ENCODE measurements at places on chromosomes 7 and 10. TPM values are rescaled to one million over a fixed set of nuclear protein-coding genes. Genes with fewer than 3 reads are reported as not detected.

Gene FIS1
- polyA plus RNA-seq = 116 TPM

DNA sequence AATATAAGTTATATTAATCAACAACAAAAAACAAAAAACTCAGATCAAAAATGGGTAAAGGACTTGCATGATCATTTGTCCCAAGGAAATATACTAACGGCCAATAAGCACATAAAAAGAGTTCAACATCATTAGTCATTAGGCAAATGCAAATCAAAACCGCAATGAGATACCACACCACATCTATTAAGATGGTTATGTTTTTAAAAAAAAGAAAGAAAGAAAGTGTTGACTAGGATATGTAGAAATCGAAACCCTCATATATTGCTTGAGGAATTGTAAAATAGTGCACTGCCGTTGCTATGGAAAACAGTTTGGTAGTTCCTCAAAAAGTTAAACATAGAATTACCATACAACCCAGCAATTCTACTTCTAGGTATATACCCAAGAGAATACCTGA lies 39.4 kb upstream of the CTNNA3 start:
- no peak for DNase-seq

Gene SORBS1
- polyA plus RNA-seq = 30.8 TPM

Gene CHAT
- polyA plus RNA-seq = not detected

DNA sequence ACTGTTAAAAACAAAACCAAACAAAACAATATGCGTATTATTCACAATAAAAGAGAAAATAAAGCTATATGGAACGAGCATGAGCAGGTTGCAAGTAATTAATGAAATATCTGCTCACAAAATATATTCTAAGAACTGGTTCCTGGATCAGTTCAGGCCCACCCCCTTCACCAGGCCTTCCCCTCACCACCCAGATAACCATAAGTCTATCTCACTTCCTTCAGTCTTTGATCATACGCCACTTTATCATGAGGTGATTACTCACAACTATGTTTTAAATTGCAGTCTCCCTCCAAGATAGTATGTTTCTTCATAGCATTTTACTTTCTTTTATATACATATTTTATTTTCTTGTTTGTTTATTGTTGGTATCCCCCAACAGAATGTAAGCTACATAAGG lies 263.1 kb upstream of the HGF start:
- no peak for DNase-seq

Gene MRPL43
- polyA plus RNA-seq = 94.7 TPM

Gene ARHGAP22
- polyA plus RNA-seq = 1.9 TPM

DNA sequence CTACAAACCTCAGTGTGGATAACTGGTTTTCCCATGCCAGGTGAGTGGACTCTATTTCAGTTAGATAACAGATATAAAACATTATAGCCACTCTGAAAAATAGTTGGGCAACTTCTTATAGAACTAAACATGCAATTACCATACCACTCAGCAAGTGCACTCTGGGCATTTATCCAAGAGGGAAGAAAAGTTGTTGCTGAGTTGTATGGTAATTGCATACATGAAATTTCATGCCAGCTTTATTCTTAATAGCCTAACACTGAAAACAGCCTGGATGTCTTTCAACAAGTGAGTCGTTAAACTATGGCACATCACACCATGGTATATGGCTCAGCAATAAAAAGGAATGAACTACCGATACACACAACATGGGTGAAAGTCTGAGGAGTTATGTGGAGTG lies 10.6 kb upstream of the UPP1 start:
- DNase-seq = no peak

Gene PARD3
- polyA plus RNA-seq = 63.3 TPM

DNA sequence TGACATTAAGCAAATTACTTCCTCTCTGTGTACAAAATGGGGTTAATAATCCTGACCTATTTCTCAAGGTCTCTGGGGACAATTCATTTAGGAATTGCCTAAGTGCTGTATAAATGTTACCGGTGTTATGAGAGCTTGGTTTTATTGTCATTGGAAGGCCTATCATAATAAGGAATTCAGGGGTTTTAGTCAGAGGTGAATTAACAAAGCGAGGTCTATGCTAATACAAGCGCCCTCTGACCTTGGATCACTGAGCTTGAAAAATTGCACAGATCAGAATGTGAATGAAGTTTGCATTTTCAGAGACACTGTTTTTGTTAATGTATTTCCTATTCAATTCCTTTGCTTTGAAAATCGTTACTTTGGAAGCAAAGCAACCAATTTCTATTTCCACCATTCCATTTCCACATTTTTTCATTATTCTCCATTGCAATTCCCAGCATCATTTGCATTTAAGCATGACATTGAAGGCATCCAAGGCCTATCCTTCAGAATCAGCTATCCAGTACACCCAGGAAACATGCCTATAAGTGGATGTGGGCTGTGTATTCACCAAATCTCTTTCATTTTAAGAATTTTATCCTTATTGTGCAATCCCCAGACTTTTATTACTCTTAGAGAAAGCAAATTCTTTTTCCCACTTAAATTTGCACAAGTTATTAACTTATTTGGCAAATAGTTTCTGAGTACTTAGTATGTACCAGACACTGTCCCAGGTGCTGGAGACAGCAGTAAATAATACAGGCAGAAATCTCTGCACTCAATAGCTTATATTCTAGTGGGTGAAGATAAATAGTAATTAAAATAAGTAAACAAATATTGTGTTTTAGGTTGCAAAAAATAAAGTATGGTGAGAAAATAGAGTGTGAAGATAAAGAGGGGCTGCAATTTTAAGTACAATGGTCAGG lies 133.1 kb downstream of the NRCAM start:
- no peak for DNase-seq

GRCh38 chr7:105992905-105993304 lies 29.8 kb downstream of the CDHR3 start:
- no peak for DNase-seq

Gene RELN
- polyA plus RNA-seq = 23.9 TPM

DNA sequence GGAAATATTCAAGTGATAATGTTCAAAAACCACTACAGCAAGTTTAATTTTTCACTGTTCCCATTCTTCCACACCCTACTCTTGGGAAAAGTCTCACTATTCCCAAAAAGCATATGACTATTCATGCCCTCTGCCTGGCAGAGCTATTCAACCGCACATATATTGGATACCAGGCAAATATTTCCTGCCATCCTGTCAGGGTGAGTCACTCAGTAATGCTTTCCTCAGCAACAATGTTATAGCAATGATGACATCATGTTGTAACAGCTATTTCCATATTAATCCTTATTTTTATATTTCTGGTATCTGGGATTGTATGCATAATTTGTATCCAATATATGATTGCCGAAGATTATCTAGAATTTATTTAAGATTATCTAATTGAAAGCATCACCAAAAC lies 114.0 kb upstream of the PLXDC2 start:
- no peak for DNase-seq

Gene CAMK2B
- polyA plus RNA-seq = 3.2 TPM

Gene ACTR3C
- polyA plus RNA-seq = 7.8 TPM
